Colonic mucosa (tissue), 4 donors: ENCODE measurements at places on chromosomes 6 and 20. TPM values are rescaled to one million over a fixed set of nuclear protein-coding genes. Genes with fewer than 3 reads are reported as not detected.

DNA sequence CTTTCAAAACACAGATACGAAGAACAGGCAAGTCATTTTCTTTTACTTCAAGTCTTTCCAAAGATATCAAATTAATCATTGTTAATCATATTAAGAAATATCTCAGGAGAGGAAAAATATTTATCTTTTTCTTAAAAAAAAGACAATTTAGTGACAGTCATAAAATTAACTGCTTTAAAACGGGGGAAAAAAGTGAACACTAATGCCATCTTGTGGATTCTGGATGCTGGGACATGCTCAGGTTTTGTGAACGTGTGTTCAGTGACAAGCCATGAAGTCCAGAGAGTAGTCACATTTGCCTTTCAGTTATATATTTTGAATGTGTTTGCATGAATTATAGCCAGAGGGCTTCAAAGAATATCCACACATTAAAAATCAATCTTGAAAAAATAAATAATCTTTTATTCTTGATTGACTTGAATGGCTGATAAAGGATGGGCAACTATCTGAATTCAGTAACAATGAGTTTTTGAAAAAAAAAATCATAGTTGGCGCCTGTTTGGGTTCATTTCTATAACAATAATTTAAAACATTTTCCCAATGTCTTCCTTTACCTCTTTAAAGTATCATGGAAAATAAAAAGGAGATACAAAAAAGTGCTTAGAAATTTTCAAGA lies 74.7 kb upstream of the NOX3 start:
- H3K27ac ChIP-seq = no peak overlapping the region
- H3K4me3 ChIP-seq = no peak overlapping the region
- no peak for DNase-seq
- H3K4me1 ChIP-seq = no peaks in the 10 kb centered on the region

The COL19A1 gene
- 0.56 TPM for total RNA-seq

DNA sequence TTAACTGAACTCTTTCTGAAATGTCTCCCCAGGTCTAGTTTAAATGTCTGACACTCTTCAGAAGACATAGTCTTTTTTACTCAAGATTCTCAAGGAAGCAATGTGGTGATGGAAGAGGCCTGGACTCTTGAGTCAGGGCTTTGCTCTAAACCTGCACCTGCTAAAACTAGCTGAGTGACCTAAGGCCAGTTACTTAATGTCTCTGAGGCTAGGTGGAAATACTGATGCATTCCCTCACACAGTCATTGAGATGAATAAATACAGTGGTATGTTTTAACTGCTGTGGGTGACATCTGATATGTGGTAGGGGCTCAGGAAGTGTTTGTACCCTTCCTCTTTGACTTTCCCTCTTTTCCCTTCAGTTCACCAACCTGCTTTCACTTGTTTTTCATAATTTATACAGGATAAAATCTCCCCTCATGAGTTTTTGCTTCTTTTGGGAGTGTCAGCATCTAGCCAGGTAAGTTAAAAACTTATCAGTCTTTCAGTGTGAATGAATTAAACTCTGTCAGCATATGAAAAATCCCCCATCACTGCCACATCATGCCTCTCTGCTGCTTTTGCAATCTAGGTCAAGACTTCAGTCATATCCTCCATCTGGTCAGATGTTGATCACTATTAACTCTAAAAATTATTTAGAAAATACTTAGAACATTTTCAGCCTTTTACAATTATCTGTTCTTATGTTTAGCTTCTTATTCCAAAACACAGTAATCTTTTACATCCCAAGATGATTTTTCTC lies 178.7 kb upstream of the TNFAIP3 start:
- no peak overlapping the region for H3K27ac ChIP-seq
- no peak for DNase-seq
- no peaks in the 10 kb centered on the region for H3K4me1 ChIP-seq
- H3K36me3 ChIP-seq = no peaks in the 10 kb centered on the region
- H3K4me3 ChIP-seq = no peak overlapping the region

DNA sequence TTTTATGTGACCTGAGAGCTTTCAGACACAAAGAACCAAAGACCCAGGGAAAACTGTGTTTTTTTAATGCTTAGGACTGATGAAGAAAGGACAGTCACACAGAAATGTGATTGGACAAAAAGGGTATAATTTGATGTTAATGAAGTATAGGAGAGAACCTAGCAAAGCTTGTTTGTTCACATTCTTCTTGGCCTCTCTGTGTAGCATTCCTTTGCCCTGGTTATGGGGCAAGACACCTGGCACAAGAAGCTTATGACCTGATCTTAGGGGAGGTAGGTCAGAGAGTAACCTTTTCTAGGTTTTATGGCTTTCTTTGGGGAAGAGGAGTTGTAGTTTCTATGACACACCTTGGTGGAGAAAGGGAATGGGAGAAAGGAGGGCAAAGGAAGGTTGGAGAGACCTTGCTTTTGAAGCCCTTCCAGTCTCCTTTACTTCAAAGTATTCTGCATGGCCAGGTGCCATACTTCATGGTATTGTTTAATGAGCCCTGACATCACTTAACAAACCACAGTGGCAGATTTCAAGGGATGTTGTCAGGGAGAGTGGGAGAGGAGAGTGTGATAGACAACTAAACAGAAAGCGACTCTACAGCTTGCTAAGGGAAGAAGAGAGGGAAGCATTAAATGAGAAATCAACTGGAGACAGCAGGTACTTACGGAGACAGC lies 701.8 kb upstream of the FLRT3 start:
- no peak overlapping the region for H3K27ac ChIP-seq
- DNase-seq = no peak
- H3K4me1 ChIP-seq = no peaks in the 10 kb centered on the region
- no peaks in the 10 kb centered on the region for H3K36me3 ChIP-seq

- H3K36me3 ChIP-seq = no peaks in the 10 kb centered on the region
- no peak overlapping the region for H3K27ac ChIP-seq
- no peaks in the 10 kb centered on the region for H3K4me1 ChIP-seq
- H3K27me3 ChIP-seq = no peaks in the 10 kb centered on the region
- no peak overlapping the region for H3K4me3 ChIP-seq
- DNase-seq = no peak
Observed at GRCh38 chr20:57600320-57601210, 19.7 kb downstream of the ZBP1 start.

- H3K27me3 ChIP-seq = no peaks in the 10 kb centered on the region
- H3K36me3 ChIP-seq = no peaks in the 10 kb centered on the region
- H3K4me1 ChIP-seq = no peaks in the 10 kb centered on the region
Observed at GRCh38 chr6:20292905-20293304, 80.6 kb upstream of the MBOAT1 start.

GRCh38 chr6:78781001-78781400 lies 86.3 kb upstream of the IRAK1BP1 start:
- no peaks in the 10 kb centered on the region for H3K36me3 ChIP-seq
- no peak overlapping the region for H3K27ac ChIP-seq
- no peaks in the 10 kb centered on the region for H3K4me1 ChIP-seq
- DNase-seq = no peak
- no peaks in the 10 kb centered on the region for H3K27me3 ChIP-seq
- no peak overlapping the region for H3K4me3 ChIP-seq

- no peaks in the 10 kb centered on the region for H3K36me3 ChIP-seq
- H3K27ac ChIP-seq = no peak overlapping the region
- H3K4me1 ChIP-seq = no peaks in the 10 kb centered on the region
- no peaks in the 10 kb centered on the region for H3K27me3 ChIP-seq
Observed at GRCh38 chr6:108406943-108407342, 112.1 kb downstream of the AFG1L start.

DNA sequence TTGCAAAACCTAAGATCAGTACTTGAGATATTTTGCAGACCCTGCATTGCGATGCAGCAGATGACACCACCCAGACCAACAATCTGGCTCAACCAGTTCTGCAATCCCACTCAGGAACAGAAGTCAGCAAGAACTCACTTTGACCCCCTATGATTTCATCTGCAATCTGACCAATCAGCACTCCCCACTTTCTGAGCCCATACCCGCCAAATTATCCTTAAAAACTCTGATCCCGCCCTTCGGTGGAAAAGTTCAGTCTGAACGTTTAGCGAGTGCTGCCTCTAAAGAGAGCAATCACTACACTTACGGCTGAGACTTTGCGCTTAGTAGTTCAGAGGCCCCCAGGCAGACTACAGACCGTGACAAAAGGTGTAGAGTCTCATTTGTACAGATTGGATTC lies 17.3 kb upstream of the KIAA1586 start:
- no peaks in the 10 kb centered on the region for H3K36me3 ChIP-seq
- no peak overlapping the region for H3K27ac ChIP-seq
- H3K4me3 ChIP-seq = no peak overlapping the region
- H3K4me1 ChIP-seq = no peaks in the 10 kb centered on the region

DNA sequence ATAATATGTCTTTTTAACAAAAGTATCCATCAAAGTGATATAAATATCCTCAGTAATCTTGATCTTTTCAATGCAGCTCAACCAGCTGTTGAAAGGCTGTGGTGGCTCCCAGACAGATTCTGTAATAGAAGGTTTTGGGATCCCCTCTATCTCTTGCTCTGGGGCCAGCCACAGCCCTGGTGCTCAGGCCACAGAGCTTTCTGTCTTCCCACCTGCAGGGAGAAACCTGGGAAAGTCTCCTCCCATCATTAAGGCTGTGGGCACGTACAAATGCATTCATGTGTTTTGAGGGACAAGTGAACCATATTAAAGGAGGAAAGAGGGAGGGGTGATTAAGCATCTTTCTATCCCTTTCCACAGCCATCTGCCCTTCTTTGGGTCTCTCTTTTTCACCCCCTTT lies 183.1 kb downstream of the PRDM13 start:
- DNase-seq = no peak
- no peaks in the 10 kb centered on the region for H3K27me3 ChIP-seq
- H3K36me3 ChIP-seq = no peaks in the 10 kb centered on the region

DNA sequence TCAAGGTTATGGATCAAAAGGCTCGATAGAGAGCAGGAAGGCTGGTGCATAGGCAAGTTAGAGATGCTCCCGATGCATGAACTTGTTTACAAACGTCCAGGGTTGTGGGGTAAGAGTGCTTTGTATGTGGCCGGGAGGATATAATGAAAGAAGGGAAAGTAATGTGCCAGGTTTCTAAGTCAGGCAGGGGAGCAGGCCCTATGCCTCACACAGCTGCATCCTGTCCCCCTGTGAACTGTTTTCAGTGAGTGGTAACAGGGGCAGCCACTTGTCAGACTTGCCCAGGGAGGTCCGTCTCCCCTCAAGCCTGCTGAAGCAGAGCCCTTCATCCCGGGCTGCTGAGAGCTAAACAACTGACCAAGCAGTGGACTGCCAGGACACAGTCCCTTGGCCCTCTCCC lies 19.4 kb downstream of the KCNK5 start:
- no peak overlapping the region for H3K27ac ChIP-seq
- DNase-seq = no peak
- H3K4me1 ChIP-seq = peaks cover 30% of the 10 kb centered on the region
- no peaks in the 10 kb centered on the region for H3K36me3 ChIP-seq

DNA sequence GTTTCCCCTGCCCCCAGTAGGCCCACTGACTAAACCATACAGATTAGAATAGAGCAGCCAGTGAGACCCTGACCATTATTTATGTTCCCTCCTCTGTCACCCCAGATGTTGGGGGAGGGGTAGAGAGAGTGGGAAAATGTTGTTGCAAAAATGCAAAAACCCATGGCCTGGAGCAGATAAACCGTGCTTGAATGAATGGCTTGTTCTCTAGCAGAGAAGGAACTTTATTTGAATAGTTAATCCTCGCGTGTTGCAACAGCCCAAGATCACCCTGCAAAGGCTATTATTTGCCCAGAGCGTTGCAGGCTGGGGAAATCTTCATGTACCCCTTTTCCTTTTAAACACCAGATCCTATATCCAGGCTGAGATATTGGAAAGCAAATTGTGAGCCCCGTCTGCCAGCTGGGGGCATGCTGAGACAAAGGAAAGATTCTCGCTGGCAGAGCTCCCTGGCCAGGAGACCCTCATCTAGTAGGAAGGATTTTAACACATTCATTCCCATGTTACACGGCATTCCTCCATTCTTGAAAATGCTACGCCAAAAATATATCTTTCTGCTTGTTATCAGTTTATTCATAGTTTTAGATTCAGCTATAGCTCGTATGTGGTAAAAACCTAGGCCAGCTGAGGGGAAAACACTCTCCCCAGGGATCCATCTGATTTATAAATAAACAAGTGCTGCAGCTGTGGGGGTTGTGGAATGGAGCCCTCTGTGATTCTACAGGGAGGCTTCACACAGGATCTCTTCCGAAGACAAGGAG lies 53.0 kb downstream of the LINC00237 start:
- H3K27me3 ChIP-seq = no peaks in the 10 kb centered on the region
- no peak overlapping the region for H3K27ac ChIP-seq
- no peak overlapping the region for H3K4me3 ChIP-seq
- no peak for DNase-seq
- no peaks in the 10 kb centered on the region for H3K4me1 ChIP-seq
- no peaks in the 10 kb centered on the region for H3K36me3 ChIP-seq

- H3K36me3 ChIP-seq = no peaks in the 10 kb centered on the region
- no peak overlapping the region for H3K27ac ChIP-seq
- DNase-seq = no peak
- H3K4me1 ChIP-seq = no peaks in the 10 kb centered on the region
Observed at GRCh38 chr6:116676021-116676420, 5.0 kb upstream of the KPNA5 start.

DNA sequence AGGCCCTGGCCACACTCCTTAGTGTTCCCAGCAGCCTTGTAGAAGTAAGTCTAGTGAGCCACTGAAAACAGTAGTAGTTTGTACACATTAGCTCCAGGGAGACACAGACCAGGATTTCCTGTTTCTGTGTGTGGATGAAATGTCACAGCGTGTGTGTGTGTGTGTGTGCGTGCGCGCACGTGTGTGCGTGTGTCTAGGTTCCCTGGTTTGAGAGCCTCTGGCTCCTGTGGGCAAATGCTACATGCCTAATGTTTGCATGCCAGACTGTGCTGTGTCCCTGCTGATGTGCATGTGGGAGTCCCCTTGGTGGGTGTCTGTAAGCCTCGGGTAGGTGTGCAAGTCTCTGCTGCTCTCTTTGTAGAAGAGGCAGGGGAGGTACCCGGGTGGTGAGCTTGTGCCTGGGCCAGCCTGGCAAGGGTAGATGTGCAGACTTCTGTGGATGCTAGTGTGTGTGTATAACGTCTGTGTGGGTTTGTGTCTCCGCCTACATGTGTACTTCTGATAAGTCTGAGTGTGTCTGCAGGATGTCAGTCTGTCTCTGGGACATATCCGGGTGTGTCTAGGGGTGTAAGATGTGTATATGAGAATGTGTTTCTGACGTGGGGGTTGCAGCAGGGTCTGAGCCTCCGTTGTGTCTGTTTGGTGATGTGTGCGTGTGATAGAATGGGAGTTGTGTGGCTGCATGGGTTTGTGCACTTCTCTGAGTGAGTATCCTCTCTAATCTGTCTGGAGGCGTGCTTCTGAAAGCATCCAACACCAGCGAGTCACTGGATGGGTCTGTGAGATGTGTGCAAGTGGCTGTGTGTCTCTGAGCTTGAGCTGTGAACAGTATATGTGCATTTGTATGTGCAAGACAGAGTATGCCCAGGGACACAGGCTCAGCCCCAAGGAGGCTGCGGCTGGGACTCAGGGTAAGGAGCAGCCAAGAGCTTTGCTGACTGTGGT lies 19.0 kb upstream of the TLDC2 start:
- DNase-seq = no peak
- no peak overlapping the region for H3K4me3 ChIP-seq
- H3K36me3 ChIP-seq = no peaks in the 10 kb centered on the region
- no peaks in the 10 kb centered on the region for H3K27me3 ChIP-seq
- H3K27ac ChIP-seq = no peak overlapping the region
- H3K4me1 ChIP-seq = peaks cover 9% of the 10 kb centered on the region

The DPM1 gene
- total RNA-seq = 43.9 TPM

The GABRR1 gene
- total RNA-seq = 0.21 TPM

The INSM1 gene
- 5.0 TPM for total RNA-seq

- no peak overlapping the region for H3K27ac ChIP-seq
- H3K27me3 ChIP-seq = no peaks in the 10 kb centered on the region
- DNase-seq = no peak
Observed at GRCh38 chr6:136501514-136501913, 48.7 kb downstream of the MAP7 start.

- H3K4me1 ChIP-seq = no peaks in the 10 kb centered on the region
- no peaks in the 10 kb centered on the region for H3K27me3 ChIP-seq
- DNase-seq = no peak
- H3K36me3 ChIP-seq = no peaks in the 10 kb centered on the region
- H3K27ac ChIP-seq = peak overlapping the region; percentile 91
Observed at GRCh38 chr6:35260591-35261570, 1.3 kb downstream of the ZNF76 start.
